ENCODE measurements at places on chromosomes 1 and 21.

- no peak for DNase-seq
These were observed 10.0 kb upstream of the ELOVL1 start for GRCh38 chr1:43377831-43378230.

DNA sequence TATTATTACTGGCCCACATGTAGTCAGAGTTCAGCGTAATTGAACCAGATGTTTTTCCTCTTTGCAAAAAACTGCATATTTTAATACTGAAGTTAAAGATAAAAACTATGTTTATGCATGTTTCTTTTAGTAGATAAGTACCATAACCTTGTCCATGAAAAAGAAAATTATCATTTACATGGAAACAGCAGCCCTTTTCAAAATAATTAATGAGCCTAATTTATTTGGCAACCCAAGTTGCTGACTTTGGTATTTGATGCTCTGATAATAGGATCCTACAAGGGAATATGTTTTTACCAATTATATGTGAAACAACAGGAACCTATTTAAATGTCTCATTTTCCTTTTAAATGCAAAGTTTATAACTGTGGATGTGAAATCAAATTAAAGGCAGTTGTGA lies 281.3 kb upstream of the C1orf105 start:
- peak; percentile 66 for DNase-seq

GRCh38 chr1:32349211-32349708 lies 13.0 kb downstream of the FAM229A start:
- no peak for DNase-seq

- no peak for DNase-seq
These were observed 62.9 kb downstream of the NID1 start for GRCh38 chr1:236002025-236002390.

DNA sequence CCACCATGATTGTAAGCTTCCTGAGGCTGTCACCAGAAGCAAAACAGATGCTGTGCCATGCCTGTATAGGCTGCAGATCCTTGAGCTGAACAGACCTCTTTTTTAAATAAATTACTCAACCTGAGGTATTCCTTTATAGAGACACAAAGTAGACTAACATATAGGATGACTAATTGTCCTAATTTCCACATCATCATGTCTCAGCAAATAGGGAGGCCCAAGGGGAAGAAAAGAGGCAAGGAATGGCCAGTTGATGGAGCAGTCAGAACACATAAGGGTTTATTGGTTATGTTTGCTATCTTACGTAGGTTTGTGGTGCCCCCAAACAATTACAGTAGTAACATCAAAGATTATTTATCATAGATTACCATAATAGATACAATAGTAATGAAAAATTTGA lies 126.2 kb downstream of the RASAL2 start:
- DNase-seq = no peak

DNA sequence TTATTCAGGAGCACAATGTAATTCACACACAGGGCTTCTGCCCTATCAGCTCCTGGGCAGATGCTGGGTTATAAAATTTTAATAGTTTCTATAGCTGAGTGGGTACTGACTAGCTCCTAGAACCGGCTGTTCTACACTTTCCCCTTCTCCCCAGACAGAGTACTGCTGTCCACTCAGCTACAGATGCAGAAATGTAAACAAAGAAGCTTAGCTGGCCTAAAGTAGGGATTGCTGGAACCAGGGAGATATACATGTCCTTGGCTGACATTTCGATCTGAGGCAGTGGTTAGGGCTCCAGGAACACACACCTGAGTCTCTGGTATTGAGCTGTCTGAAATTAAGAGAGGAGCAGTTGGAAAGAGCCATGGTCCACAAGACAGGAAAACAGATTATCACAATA lies 211.5 kb upstream of the USP24 start:
- no peak for DNase-seq

DNA sequence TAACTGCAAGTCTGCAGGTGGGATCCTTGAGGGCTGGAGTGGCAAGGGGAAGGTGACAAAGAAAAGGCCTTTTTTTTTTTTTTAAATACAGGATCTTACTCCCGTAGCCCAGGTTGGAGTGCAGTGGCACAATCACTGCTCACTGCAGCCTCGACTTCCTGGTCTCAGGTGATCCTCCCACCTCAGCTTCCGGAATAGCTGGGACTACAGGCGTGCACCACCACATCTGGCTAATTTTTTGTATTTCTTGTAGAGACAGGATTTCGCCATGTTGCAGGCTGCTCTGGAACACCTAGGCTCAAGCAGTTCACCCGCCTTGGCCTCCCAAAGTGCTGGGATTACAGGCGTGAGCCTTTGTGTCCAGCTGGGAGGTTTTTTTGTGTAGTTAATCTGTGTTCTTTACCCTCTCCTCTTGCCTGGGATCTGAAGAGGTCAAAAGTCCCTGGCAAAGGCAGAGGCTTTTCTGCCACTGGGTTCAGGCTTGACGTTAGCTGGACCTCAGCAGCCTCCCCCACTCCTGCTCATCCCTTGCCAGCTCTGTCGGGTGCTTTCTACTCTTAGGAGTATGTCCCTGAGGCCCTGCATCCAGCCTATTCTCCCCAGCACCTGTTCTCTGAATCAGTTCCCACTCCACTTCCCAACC lies 5.2 kb downstream of the IL6R start:
- no peak for DNase-seq

GRCh38 chr1:166870584-166870983 lies 5.5 kb downstream of the TADA1 start:
- no peak for DNase-seq

DNA sequence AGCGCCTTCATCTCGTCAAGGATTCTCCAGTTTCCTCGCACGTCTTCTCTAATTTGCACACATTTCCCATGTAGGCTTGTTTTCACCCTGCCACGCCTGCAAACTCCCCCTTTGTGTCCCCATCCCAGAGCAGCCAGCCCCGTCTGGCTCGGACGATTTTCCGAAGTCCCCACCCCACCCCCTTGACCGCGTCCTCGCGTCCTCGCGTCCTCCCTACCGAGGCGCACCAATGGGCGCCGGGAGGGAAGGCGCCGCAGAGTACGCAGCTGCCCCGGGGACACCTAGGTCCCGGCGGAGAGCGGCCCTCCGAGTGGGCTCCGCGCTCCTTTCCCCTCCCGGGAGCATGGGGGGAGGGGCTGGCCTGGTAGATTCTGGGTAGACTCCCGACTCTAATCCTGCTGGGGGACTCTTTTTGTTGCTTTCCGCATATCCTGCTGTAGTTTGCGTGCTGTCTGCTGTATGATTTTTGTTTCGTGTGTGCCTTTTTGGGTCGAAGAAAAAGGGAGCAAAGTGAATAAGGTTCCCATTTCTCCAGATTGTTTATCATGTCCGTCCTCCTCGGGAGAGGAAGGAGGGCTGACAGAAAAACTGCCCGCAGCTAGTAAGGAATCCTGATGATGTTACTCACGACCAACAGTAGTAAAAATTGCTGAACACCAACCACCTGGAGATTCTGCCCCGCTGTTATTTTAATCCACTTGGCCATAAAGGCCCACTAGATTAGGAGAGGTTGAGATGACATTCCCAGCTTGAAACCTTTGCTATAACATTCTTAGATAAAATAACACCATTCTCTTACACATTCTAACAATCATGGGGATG lies 1.5 kb downstream of the CACHD1 start:
- peak; percentile 14 for DNase-seq

- DNase-seq = no peak
These were observed 49.0 kb upstream of the MAB21L3 start for GRCh38 chr1:116062201-116062600.

- peak; percentile 81 for DNase-seq
These were observed 210.3 kb downstream of the SETD4 start for GRCh38 chr21:35850029-35850428.

GRCh38 chr1:29121516-29121935 lies 2.2 kb downstream of the TMEM200B start:
- no peak for DNase-seq

- peak; percentile 17 for DNase-seq
These were observed 350.9 kb downstream of the ST6GALNAC3 start for GRCh38 chr1:76425201-76426145.

- DNase-seq = peak; percentile 81
These were observed 4.0 kb upstream of the PKP1 start for GRCh38 chr1:201279313-201279712.

GRCh38 chr1:202029171-202029665 lies 18.8 kb downstream of the ELF3 start:
- peak; percentile 73 for DNase-seq

- DNase-seq = peak; percentile 62
These were observed 356.1 kb downstream of the LMO4 start for GRCh38 chr1:87684713-87685205.

DNA sequence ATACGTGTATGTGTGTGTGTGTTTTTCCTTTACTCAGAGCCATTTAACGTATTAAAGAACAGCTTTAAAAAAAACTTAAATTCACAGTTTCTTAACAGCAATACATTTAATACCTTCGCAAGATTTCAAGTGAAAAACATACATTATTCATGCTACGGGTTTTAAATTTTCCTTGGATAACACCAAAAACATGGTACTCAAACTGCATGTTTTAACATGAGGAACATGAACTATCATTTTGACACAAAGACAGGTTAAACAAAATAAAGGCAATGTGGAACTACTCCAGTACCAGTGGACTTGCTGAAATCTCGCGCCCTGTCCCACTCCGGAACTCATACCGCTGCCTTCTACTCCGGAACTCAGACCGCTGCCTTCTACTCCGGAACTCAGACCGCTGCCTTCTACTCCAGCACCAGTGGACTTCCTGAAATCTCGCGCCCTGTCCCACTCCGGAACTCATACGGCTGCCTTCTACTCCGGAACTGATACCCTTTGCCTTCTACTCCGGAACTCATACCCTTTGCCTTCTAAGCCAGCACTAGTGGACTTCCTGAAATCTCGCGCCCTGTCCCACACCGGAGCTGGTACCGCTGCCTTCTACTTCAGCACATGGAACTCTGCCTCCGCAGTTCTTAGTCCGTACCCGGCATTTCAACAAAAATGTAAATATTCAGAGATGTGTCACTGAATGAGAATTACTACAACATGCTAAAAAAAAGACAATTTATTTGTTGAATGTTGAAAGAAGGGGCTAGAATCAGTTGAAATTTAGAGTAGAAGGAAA lies 148.6 kb downstream of the NCAM2 start:
- DNase-seq = no peak

DNA sequence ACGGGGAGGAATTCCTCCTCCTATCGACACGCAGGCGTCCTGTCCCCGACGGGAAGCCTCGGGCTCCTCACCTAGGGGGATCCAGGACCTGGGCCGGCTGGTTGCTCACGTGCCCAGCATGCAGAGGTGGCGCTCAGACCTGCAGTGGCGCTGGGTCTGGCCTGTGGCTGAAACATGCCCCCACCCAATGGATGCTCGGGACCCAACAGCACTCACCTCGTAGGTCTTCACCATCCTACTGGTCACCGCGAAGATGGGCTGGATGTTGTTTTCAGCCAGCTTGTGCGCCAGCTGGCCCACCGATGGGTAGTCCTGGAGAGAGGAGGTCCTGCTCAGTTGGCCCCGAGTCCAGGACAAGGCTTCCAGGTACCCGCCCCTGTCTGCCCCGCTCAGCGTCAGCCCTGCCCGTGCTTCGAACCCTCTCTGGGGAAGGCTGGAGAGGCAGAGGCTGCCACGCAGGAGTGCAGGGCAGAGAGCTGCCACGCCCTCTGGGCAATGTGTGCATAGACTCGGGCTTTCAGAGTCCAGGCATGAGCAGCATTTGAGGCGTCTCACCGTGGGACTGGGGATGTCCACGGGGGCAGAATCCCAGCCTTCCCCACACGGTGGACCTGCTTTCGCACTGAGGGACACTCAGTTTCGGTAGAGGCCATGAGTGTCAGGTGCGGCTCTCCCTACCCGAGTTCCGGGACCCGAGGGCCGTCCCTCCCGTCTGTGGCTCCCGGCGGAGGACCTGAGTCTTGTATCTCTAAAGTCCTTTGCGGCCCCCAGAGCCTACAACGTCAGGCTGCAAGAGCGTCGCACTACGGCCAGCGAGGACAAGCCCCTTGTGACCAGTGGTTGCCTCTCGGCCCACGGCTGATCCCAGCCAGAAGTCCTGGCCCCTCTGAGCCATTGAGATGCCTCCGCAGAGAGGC lies 21.6 kb downstream of the ITGB2 start:
- no peak for DNase-seq

GRCh38 chr1:9510130-9510529 lies 29.1 kb upstream of the SLC25A33 start:
- no peak for DNase-seq

DNA sequence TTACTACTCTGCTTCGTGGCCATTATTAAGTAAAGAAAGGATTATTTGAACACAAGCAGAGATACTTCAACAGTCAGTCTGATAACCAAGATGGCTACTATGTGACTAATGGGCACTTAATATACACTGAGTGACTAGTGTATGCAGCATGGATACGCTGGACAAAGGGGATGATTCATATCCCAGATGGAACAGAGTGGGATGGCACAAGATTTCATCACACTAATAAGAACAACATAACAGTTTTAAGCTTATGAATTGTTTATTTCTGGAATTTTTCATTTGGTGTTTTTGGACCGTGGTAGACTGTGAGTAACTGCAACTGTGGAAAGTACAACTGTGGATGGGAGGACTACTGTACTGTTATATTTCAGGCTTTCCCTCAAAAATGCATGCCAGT lies 9.4 kb downstream of the ZCCHC17 start:
- DNase-seq = peak; percentile 97

DNA sequence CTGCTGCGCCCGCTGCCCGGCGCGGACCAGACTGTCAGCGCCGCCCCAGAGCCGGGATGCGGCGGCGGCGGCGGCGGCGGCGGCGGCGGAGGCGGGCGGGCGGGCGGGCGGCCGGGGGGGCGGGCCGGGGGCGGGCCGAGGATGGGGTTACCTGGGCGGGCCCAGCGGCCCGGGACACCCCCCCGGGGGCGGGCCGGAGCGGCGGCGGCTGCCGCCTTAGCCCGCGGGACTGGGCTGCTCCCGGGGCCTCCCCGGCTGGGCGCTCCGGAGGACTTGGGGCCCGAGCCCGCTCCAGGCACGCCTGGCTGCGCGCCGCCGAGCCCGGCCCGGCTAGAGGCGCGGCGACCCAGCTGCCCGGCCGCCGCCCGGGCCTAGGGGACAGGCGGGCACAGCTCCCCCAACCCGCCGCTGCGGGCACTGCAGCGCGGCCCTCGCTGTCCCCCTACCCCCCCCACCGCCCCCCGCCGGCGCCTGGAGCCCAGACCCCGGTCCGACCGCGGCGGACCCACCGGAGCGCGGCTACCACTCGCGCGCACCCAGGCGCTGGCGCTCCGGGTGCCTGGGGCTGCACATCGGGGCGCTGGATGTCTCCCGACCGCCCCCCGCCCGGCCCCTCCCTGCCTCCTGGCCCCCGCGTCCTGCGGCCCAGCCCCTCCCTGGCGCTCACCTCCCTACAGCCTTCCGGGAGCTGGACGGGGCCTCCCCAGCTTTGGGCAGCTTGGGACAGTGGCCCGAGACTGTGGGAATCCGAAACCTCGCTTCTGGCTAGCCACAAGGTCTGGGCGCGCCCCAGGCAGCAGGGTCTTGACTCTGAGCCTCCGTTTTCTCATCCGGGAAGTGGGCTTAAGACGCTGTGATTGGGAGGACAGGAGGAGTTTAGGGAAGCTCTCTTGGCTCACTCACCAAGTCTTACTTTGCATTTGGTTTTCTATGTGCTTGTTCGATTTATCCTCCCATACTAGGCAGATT lies at the start of gene WNT4:
TSS of gene WNT4 (minus strand) at position 33 of the 969 bp plus-strand sequence. CDS start 175 bp downstream, outside the sequence.
- no peak for DNase-seq

- no peak for DNase-seq
These were observed 38.1 kb downstream of the NIBAN1 start for GRCh38 chr1:184935920-184936798.
